NCI-H1092 (cell line): ENCODE measurements at places on chromosomes 1 and 21.

DNA sequence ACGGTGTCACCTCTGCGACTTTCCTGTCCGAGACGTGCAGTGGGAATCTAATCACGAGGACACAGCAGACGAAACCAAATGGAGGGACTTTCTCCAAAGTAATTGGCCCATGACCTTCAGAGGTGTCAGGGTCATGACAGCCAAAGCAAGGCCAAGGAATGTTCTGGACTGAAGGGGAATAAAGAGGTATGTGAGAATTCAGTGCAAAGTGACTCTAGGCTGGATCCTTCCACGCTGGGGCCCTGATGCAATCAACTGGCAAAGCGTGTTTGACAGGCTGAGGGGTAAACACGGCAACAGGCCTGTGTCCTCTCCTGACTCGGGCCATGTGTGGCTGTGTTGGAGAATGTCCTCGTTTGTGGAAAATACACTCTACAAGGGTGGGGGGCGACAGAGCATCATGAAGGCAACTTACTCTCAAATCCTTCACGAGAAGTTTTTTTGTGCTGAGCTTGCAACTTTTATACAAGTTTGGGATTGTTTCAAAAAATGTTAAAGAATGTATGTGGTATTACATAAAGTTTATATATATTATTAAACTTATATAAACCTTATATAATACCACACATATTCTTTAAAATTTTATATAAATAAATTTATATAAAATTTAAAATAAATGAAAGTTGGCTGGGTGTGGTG lies 1.7 kb downstream of the CFAP74 start:
- no peak for DNase-seq

GRCh38 chr1:75625795-75626194 lies 14.9 kb upstream of the SLC44A5 start:
- DNase-seq = no peak

DNA sequence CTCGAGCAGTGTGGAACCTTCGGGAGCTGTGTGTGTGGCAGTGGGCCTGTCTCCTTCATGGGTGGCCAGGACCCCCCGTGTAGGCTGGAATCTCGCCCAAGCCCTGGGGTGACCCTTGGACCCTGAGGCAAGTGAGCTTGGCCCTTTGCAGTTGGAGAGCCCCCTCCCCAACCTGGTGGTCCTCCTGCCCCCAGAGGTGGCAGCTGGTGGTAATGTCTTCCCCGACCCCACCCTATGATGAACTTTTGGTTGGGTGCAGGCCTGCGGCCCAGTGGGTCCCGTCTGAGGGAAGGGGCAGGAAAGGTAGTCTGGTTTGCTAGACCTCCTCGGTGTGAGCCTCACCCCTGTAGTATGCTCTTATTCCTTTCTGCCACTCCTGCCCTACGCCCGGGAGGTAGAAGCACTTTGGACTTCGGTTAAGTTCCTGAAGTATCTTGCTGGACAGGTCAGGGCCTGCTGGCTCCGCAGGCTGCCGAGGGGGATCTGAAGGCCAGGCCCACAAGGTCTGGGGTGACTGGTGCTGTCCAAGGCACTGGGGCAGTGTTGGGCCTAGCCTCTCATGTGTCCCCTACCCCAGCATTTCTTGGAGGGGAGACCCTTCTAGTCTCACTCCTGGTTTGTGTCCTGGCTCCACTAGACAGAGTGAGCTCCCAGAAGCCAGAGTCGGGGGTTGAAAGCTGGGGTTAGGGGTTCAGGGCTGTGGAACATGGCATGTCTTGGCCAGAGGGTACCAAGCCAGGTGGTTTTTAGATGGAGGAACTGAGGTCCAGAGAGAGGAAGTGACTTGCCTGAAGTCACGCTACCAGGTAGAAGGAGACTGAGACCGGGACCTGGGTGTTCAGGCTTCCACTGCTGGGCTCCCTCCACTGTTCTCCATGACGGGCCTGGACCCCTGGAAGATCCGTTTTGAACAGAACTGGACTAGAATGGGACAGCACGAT lies 1.8 kb downstream of the ZNF362 start:
- DNase-seq = no peak

DNA sequence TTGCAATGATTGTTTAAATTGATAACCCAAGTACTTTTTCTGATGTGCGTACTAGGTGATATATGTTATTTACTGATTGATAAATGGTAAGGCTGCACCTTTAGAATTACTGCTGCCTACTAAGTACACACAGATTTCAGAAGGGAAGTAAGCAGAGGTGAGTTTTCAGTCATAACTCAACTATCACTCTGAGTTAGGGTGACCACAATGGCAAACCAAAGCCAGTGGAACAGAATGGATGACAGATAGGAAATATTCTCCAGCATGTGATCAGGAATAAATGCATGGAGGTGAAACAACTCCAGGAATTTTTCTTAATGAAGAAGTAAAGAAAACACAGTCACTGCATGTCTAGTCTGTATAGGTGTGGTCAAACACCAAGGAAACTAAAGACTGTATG lies 7.5 kb upstream of the KCNJ15 start:
- no peak for DNase-seq
